Colonic mucosa (tissue), 4 donors: ENCODE measurements at places on chromosomes 7 and 10. TPM values are rescaled to one million over a fixed set of nuclear protein-coding genes. Genes with fewer than 3 reads are reported as not detected.

DNA sequence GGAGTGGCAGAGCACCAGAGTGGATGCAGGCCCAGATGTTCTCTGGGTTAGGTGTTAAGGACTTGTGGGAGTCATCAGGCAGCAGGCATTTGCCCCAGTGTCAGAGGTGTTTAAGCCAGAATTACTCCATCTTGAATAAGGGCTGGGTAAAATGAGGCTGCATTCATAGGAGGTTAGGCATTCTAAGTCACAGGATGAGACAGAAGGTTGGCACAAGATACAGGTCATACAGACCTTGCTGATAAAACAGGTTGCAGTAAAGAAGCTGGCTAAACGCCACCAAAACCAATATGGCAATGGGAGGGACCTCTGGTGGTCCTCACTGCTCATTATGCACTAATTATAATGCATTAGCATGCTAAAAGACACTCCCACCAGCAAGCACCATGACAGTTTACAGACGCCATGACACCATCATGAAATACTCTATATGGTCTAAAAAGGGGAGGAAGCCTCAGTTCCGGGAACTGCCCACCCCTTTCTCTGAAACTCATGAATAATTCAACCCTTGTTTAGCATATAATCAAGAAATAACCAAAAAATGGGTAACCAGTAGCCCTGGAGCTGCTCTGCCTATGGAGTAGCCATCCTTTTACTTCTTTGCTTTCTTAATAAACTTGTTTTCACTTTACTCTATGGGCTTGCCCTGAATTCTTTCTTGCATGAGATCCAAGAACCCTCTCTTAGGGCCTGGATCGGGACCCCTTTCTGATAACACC lies 882 bp upstream of the LRRC61 start:
- H3K36me3 ChIP-seq: no peaks in the 10 kb centered on the region
- H3K4me3 ChIP-seq: peak overlapping the region; percentile 74
- H3K4me1 ChIP-seq: peaks cover 7% of the 10 kb centered on the region
- no peaks in the 10 kb centered on the region for H3K27me3 ChIP-seq
- peak; percentile 27 for DNase-seq

GRCh38 chr7:134420424-134421125 lies 38.3 kb downstream of the AKR1B1 start:
- H3K4me3 ChIP-seq: no peak overlapping the region
- no peaks in the 10 kb centered on the region for H3K27me3 ChIP-seq
- peak; percentile 80 for DNase-seq
- no peaks in the 10 kb centered on the region for H3K4me1 ChIP-seq
- no peak overlapping the region for H3K27ac ChIP-seq

DNA sequence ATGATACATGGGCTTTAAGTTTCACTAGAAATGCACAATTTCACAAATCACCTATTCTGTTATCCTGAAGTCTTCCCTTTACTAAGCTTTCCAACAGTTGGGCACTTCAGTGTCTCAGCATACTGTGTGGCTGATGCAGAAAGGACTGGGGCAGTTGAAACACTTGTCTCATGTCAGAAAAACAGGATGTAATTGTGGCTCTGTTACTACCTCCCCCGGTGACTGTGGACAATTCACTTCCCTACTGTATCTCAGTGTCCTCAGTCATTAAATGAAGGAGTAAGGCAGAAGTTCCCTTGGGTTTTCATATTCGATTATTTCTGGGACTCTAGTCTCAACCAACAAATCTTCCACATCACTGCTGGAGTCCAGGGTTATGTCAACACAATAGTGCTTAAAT lies 17.9 kb downstream of the ANKRD22 start:
- H3K4me1 ChIP-seq: no peaks in the 10 kb centered on the region
- H3K27ac ChIP-seq: no peak overlapping the region
- no peaks in the 10 kb centered on the region for H3K27me3 ChIP-seq
- DNase-seq: no peak
- H3K36me3 ChIP-seq: no peaks in the 10 kb centered on the region

DNA sequence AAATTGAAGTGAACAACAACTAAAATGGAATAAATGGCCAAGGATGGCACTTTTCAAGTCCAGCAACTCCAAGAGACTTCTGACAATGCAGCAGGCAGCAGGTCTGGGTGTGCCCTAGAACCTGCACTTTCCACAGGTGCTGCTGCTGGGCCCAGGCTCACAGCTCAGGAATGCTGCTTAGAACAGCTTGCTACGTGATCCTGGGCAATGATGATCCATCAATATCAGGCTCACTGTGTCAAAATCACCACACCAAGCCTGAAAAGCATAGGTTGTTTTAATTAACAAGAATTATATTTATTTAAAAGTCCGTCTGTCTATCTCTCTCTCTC lies 148.4 kb downstream of the TNS3 start:
- H3K4me1 ChIP-seq: no peaks in the 10 kb centered on the region
- H3K27me3 ChIP-seq: no peaks in the 10 kb centered on the region
- H3K27ac ChIP-seq: no peak overlapping the region
- H3K4me3 ChIP-seq: no peak overlapping the region
- no peak for DNase-seq

DNA sequence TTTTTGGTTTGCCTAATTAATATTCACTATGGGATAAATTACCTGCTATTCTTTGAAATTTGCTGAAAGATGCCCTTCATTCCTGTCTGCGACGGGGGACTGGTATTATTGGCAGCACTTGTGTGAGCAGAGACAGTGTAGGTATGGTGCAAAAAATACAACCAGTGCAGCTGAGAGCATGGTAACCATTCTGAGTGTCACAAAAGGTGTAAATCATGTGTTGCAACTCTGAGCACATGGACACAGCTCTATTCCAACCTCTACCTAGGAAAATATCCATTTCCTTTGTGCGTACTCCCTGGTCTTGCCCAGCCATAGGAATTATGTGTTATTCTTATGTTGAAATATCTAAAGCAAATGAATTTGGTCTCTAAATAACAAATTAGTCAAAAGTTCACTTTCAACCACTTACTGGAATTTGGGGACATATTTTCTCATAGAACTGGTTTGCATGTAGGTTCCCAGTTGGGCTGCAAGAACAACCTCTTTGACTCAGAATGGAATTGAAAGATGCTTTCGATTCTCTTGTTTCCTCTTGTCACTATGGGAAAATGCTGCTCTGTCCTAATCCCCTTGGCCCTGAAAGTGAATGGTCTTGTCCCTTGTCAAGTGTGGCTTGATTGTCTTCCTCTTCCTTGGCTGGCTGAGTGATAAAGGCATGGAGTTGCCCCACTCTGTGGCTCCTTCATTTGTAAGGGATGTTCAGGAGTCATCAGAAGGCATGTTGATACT lies 57.0 kb downstream of the CELF2 start:
- no peaks in the 10 kb centered on the region for H3K27me3 ChIP-seq
- no peaks in the 10 kb centered on the region for H3K4me1 ChIP-seq
- H3K27ac ChIP-seq: no peak overlapping the region
- DNase-seq: no peak

- no peak for DNase-seq
- H3K27ac ChIP-seq: no peak overlapping the region
- H3K4me3 ChIP-seq: no peak overlapping the region
- no peaks in the 10 kb centered on the region for H3K36me3 ChIP-seq
- H3K4me1 ChIP-seq: no peaks in the 10 kb centered on the region
- H3K27me3 ChIP-seq: no peaks in the 10 kb centered on the region
Observed at GRCh38 chr7:80907612-80908011, 11.2 kb downstream of the SEMA3C start.

DNA sequence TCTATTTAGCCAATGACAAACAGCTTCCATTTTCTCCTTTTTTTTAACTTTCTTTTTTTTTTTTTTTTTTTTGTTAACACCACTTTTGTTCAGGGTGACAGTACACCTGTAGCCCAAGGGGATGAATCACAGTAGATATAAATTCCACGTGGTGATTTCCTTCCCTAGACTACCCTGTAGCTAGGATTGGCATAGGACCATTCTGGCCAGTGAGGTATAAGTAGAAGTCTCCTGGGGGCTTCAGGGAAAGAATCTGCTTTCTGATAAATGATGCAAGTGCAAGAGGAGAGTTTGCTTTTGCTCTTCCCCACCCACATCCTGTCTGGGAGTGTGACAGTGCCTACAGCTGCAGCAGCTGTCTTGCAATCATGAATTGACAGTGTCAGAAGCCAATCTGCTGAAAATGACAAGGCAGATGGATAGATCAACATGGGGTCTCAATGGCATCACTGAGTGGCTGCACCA lies 63.2 kb upstream of the TOMM7 start:
- H3K27ac ChIP-seq: no peak overlapping the region
- no peaks in the 10 kb centered on the region for H3K27me3 ChIP-seq
- no peaks in the 10 kb centered on the region for H3K4me1 ChIP-seq
- no peak for DNase-seq
- H3K4me3 ChIP-seq: no peak overlapping the region
- H3K36me3 ChIP-seq: no peaks in the 10 kb centered on the region

GRCh38 chr7:38232502-38233366 lies 40.7 kb downstream of the TARP start:
- H3K27ac ChIP-seq: peak overlapping the region; percentile 22
- H3K4me3 ChIP-seq: no peak overlapping the region
- DNase-seq: peak; percentile 27
- H3K36me3 ChIP-seq: no peaks in the 10 kb centered on the region
- no peaks in the 10 kb centered on the region for H3K4me1 ChIP-seq

DNA sequence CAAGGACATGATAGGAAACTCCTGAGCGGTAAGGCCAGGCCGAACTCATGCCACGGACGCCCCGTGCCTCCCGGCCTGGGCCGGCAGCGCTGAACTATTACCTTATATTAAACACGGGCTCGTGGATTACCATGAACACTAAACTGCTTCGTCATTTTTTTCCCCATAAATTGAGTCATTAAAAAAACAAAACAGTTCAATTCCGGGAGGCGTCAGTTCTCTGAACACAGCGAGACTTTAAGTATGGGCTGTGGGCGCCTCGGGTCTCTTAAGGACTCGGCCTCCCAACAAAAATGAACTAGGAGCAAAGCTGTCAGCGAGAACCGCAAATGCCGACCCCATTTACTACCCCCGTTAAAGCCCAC lies 519 bp downstream of the PITRM1 start:
- H3K4me3 ChIP-seq: peak overlapping the region; percentile 93
- H3K27ac ChIP-seq: peak overlapping the region; percentile 92
- no peaks in the 10 kb centered on the region for H3K27me3 ChIP-seq
- peak; percentile 31 for DNase-seq
- H3K36me3 ChIP-seq: no peaks in the 10 kb centered on the region

NRG3 gene
- not detected for total RNA-seq

SMNDC1 gene
- total RNA-seq: 32.1 TPM

SLC12A9 gene
- 35.9 TPM for total RNA-seq

OPN1SW gene
- total RNA-seq: not detected

MGAM2 gene
- 26.4 TPM for total RNA-seq
